ENCODE measurements at places on chromosomes 1 and 21.

DNA sequence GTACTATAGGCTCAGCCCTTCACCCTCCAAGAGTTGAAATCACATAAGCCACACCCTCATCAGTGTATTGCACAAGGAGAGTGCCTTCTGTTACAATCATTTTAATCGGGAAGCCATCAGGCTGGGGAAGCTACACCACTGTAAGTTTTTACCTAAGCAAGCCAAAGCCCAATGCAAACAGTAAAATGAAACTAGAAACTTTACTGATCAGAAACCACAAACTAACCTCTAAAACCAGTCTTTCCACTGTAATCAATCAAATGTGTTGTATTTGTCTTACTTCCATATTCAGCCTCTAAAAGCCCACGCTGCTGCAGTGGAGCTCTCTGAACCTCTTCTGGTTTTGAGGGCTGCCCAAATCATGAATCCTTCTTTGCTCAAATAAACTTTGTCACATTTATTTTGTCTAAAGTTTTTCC, 26.2 kb downstream of the CAPN8 start:
- DNase-seq = no peak

GRCh38 chr21:33898586-33898985, 17.0 kb downstream of the ATP5PO start:
- no peak for DNase-seq

- DNase-seq = no peak
Observed at GRCh38 chr1:10765734-10766478, 30.5 kb downstream of the CASZ1 start.

DNA sequence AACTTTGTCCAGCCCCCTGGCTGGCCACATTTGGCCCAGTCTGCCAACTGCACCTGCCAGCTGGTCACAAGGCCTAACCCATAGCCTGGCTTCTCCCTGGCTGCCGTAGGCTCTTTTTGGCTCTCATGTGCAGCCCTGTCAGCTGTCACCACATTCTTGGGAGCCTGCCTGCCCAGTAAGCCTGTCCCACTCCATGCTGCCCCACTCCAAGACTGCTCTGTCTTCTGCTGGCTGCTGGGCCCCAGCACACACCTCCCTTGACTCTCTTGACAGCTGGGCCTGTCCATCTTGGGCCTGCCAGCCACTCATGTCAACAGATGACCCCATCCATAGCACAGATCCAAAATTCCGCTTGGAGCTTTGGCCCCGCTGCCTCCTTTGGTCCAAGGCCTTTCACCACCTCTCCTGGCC, 74.3 kb upstream of the EDN2 start:
- no peak for DNase-seq

DNA sequence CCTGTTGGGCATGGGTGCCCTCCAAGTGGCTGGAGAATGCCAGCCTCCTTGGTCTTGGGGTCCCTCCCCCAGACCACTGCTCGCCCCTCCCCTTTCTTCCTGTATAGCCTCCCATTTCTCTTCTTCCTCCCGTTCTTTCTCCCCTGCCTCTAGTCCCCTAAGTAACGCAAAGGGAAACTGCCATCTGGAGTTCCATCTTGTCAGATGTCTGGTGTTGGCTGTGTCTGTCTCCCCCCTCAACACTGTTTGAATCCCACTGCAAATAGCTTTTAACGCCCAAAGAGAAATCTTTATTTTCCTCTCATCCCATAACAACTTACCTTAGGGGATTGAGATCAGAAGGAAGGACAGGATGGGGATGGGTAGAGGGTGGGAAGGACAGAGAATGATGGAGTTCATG, 55.3 kb upstream of the CSF3R start:
- no peak for DNase-seq

DNA sequence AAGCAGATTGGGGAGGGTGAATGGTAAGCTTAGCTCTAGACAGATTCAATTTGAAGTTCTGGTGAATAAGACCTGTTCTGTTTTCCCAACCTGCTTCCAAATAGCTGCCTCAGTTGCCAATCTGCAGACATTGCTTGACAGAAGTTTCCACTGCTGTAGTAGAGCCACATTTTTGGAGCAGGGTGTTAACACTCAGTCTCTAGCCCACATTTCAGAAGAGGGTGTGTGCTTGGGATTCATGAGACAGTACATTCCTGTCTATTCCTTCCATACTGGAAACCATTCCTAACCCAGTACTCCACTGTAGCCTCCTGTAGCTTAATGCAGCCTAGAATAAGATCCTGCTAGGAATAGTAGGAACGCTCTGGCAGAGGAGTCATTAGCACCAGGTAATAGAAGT, 450.5 kb downstream of the NUF2 start:
- no peak for DNase-seq

GRCh38 chr21:35239811-35240219, 190.7 kb upstream of the RUNX1 start:
- no peak for DNase-seq

DNA sequence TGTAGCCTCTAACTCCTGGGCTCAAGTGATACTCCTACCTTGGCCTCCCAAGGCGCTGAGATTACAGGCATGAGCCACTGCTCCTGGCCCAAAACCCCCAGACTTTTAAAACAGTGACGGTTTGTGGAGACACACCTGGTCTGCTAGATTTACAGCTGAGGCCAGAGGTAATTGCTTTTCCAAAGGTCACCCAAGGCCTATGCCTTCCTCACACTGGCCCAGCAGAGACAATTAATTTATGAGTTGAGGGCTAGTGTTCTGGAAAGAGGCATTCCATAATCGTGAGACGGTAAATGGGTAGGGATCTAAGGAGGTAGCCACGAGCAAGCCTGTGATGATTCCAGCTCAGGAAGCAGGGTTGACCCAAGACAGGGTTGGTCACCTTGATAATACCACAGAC, 12.4 kb upstream of the PARP1 start:
- DNase-seq = no peak

DNA sequence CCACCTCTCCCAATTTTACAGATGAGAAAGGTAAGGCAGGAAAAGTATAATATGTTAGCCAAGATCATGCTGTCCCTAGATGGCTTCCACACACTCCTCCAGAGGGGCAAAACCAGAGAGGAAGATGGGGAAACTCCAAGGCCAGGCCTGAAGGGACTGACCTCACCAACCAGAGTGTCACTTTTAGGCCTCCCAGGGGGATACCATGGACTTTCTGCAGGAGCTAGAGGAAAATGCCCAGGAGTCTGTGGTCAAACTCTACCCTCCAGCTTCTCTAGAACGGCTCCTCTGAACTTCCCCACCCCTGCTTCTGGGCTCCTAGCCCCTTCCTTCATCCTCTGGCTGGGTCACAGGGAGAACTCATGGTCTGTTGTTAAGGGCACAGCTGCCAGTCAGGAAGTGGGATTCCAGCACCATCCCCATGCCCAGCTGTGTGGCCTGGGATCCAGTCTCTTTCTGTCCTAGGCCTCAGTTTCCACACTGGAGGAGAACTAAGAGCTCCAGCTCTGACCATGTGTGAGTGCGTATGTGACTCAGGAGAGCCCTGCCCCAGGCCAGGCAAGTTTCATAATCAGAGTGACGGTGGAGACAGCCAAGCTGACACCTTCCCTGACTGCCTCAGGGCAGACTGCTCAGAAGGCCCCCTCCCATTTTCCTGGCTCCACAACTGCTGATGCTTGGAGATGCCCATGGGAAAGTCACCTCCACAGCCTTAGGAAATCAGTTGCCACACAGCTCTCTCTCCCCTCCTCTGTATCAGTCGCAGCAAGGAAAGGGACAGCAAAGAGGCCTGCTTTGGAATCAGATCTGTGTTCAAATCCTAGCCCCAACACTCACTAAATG, 1.9 kb downstream of the IGSF8 start:
- no peak for DNase-seq

DNA sequence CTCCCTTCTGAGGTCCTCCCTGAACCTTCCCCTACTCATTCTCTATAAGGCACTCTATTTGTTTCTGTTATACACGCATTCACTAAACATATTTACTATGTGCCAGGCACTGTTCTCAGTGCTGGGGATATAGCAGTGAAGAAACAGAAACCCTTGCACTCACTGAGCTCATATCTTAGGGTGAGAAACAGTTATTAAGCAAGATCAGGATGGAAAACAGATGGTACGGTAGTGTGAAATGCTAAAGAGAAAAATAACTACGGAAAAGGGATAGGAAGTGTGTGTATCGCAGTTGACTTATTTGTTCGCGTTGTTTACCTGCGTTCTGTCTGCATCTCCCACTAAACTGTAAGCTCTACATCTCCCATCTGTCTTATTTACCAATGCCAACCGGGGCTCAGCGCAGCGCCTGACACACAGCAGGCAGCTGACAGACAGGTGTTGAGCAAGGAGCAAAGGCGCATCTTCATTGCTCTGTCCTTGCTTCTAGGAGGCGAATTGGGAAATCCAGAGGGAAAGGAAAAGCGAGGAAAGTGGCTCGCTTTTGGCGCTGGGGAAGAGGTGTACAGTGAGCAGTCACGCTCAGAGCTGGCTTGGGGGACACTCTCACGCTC, 572 bp downstream of the CYB5RL start:
- DNase-seq = no peak

DNA sequence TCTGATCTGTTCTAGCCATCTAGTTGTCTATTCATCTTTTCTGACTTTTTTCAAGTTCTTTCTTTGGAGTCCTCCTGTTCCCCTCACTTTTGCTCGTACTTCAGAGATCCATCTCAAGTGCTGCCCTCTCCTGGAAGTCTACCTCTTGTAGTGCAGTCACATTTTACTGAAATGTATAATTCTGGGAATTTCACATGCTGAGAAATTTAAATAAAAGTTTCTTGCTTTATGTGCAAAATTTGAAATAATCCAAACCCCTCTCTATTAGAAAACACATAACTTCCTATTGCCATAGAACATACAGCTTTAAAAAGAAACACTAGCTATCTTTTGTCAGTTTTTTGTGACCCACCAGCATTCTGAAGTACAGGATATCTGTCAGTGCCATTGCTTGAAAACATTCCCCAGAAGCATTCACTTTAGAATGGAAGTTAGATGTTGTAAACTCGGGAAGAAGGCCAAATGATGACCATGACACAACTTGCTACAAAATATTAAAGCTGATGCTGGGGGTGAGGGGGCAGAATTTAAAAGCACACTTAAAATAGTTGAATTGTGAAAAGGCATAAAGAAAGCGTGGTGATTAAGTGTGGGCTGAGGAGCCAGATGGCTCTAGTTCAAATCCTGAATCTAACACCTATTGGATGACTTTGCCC, 22.0 kb downstream of the RLF start:
- DNase-seq = peak; percentile 32

DNA sequence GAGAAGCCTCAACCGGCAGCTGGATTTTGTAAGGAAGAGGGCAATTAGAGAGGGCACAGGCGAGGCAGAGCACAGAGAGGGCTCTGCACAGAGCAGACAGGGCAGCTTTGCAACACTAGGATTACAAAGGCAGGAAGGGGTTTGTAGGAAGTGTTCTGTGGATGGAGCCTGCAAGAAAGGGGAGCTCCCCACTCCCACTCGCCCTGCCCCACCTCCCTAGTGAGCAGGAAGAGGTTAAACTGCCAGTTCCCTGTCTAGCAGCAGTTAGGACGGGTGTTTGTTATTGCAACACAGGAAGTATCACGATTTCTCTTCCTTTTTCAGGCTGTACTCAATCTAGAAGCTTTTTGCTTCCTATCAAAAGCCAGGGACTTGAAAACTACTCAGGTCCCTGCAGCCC, 63.3 kb upstream of the LRRC8D start:
- DNase-seq = peak; percentile 65

DNA sequence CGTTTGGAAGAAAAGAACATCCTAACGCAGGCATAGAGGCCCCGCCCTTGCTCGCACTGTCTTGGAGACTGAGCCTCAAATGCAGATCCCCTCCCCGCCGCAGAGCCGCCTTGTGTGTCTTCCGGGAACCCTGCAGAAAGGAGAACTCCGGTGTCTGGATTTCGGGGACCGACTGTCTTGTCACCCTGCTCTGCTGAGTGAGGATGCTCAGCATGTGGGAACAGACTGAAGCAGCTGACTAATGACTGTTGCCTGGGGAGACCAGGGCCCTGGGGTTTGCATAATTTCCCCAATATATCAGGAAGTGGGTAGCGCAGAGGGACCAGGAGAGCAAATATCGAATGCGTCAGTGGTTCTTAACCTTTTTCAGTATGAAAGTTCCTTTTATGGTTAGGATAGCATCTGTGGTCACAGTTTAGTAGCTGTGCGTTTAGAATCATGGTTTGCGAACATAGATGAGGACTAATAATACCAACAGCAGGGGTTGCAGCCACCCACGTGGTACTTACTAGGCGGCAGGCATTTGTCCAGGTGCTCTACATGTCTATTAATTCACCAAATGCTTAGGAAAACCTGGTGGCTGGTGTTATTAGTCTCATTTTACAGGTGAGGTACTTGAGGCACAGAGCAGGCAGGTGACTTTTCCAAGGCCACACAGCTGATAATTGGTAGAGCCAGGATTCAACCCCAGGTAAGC, 14.3 kb downstream of the GPR137B start:
- DNase-seq = peak; percentile 44

DNA sequence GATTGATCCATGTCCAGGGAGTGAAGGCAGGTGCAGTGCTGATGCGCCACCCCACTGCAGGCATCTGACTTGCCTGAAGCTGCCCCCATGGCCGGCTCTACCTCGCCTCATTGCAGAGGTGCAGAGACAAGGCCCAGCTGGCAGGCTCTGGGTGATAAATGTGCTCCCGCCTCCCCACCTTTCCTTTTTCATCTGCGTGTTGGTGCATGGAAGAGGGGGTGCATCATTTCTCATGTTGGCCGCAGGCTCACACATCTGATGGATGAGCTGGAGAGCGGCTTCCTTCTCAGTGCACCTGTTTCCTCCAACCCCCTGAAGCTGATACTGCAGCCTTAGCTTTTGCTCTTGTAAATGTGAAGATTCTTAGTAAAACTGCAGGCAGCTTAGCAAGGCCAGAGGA, 306.0 kb upstream of the KAZN start:
- DNase-seq = no peak

- peak; percentile 83 for DNase-seq
Observed at GRCh38 chr1:37682334-37682987, 9.9 kb upstream of the CDCA8 start.

DNA sequence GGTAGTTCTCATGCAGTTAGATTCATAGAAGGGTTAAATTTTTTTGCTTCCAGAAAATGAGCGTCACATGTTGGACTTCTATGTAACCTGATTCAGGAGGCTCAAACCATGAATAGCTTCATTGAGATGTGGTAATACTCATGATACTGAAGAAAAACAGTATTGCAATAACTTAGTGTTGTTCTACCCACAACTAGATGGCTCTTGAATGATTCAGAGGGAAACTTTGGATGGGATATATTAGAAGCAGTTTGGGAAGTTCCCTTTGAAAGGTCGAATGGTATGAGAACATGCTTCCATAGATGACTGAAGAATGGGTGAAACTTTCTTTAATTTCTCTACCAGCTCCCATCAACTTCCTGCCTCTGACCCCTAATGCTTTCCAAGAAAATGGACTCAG, 211.7 kb upstream of the PTGFR start:
- DNase-seq = no peak

DNA sequence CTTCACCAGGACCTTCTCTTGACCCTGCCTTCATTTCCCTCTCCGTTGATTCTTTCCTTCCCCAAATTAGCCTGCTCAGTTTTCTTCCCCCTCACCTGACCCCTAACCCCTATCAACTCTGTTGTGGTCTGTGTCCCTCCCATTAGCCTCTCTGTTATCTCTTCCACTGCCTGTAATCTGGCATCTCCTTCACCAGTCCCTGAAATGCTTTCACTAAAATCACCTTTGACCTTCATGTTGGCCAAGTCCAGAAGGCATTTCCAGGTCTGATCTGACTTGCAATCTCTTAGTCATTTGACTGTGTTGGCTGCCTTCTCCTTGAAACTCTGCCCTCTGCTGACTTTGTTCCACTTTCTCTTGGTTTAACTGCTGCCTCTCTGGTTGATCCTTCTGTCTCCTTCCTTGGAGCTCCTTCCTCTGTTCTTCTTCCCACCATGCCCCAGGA, 28.2 kb downstream of the ATP8B2 start:
- DNase-seq = peak; percentile 51

- no peak for DNase-seq
Observed at GRCh38 chr21:38181096-38181495, 75.7 kb upstream of the KCNJ15 start.

- DNase-seq = peak; percentile 45
Observed at GRCh38 chr1:32263744-32264143, 12.7 kb downstream of the LCK start.
